ENCODE measurements at places on chromosomes 5 and 9. TPM values are rescaled to one million over a fixed set of nuclear protein-coding genes. Genes with fewer than 3 reads are reported as not detected.

DNA sequence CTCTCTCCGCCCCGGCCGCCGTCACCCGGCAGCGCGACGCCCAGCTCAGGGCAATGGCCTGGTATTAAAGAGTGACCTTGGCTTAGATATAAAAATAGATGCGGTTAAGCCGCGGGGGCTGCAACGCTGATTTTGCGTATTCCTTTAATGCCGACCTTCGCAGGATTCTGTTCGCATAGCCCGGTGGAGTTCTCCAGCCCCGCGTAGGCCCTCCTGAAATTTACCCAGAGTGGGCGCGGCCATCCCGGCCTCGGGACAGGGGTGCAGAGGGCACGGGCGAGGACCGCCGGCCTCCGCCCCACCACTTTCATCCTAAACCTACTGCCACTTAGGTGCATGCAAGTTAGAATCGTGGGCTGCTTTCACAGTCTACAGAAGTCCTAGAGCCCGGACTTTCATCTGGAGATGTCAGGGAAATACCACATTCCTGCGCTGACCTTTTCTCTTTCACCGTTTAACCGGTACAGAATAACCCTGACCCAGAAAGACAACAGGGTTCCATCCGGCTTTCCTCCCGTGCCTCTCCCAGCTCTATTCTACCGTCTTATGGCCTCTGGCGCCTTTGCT lies 492 bp upstream of the FAM169A start:
- no peaks in the 10 kb centered on the region for H3K4me1 ChIP-seq
- H3K4me3 ChIP-seq, result peak overlapping the region; percentile 40
- no peaks in the 10 kb centered on the region for H3K27me3 ChIP-seq
- no peaks in the 10 kb centered on the region for H3K36me3 ChIP-seq

DNA sequence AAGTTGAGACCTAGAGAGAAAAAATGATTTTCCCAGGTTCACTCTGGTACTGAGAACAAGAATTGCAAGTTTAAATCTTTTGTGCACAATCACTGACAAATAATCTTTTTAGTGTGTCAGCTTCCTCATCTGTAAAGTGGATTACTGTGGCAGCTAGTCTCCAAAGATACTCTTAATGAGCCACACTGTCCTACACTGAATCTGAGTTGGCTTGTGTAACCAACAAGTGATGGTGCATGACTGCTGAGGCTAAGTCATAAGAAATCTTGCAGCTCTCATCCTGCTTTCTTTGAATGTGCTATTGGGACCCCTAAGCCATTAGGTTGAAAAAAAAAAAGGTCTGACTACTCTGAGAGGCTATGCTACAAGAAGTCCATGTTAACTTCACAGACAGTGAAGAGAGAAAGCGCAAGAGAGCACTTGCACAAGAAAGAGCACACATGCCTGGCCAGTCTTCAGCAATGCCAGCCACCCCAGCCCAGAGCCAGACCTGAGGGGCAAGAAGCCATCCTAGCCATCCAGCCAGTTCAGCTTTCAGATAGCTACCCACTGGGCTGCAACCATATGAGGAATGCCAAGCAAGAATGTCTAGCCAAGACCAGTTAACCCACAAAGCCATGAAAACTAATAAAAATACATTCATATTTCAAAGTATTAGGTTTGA lies 419.4 kb downstream of the RAB3C start:
- no peaks in the 10 kb centered on the region for H3K36me3 ChIP-seq
- H3K27ac ChIP-seq, result no peak overlapping the region
- no peak for DNase-seq
- H3K27me3 ChIP-seq, result no peaks in the 10 kb centered on the region
- H3K4me1 ChIP-seq, result no peaks in the 10 kb centered on the region
- H3K4me3 ChIP-seq, result no peak overlapping the region

The TERT gene
- not detected for total RNA-seq

- peaks cover 20% of the 10 kb centered on the region for H3K36me3 ChIP-seq
- H3K27me3 ChIP-seq, result no peaks in the 10 kb centered on the region
- H3K4me1 ChIP-seq, result no peaks in the 10 kb centered on the region
- no peak overlapping the region for H3K4me3 ChIP-seq
- peak overlapping the region; percentile 27 for H3K27ac ChIP-seq
Measured at GRCh38 chr5:177094224-177095087, 7.7 kb downstream of the FGFR4 start.

DNA sequence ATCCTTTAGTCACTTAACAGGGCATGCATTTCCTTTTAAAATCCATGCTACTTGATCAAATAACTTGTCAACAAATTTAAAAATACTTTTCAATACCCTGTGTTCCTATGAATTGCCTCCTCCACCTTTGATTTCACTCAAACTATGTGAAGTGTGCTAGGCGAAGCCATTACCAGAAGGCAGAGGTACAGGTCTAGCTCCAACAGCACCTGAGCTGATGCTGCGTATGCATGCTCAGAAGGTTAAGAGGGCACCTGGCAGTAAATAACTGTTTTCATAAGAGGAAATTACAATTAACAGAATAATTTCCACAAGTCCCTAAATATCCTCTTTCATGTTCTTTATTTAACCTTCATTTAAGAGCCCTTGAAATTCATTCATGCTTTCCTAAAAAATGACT lies 251.8 kb downstream of the EFNA5 start:
- H3K27ac ChIP-seq, result no peak overlapping the region
- no peaks in the 10 kb centered on the region for H3K4me1 ChIP-seq
- H3K4me3 ChIP-seq, result no peak overlapping the region
- DNase-seq, result no peak
- H3K36me3 ChIP-seq, result no peaks in the 10 kb centered on the region

- H3K36me3 ChIP-seq, result no peaks in the 10 kb centered on the region
- no peak for DNase-seq
- no peaks in the 10 kb centered on the region for H3K27me3 ChIP-seq
- no peak overlapping the region for H3K4me3 ChIP-seq
- no peaks in the 10 kb centered on the region for H3K4me1 ChIP-seq
Measured at GRCh38 chr9:116144555-116144954, 9.0 kb upstream of the PAPPA start.

The PIP5K1B gene
- 6.3 TPM for total RNA-seq

The FRMD3 gene
- total RNA-seq, result 1.8 TPM

The CAMK2A gene
- 0.03 TPM for total RNA-seq

- H3K27me3 ChIP-seq, result no peaks in the 10 kb centered on the region
- DNase-seq, result no peak
- no peaks in the 10 kb centered on the region for H3K36me3 ChIP-seq
- no peaks in the 10 kb centered on the region for H3K4me1 ChIP-seq
Measured at GRCh38 chr9:6680797-6681146, 35.2 kb upstream of the GLDC start.

DNA sequence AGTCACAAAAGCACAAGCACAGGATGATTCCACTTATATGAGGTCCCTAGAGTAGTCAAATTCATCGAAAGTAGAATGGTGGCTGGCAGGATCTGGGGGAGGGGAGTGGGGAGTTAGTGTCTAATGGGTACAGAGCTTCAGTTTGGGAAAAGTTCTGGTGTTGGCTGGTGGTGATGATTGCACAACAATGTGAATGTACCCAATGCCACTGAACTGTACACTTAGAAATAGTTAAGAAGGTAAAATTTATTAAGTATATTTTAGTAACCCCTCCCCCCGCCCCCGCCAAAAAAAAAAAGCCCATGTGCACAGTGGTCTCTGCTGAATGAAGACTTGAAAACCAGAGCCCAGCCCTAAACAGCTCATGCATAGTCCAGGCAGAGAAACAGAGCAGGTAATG lies 24.8 kb upstream of the GTF3C5 start:
- H3K27me3 ChIP-seq, result no peaks in the 10 kb centered on the region
- H3K27ac ChIP-seq, result no peak overlapping the region
- no peaks in the 10 kb centered on the region for H3K4me1 ChIP-seq
- DNase-seq, result no peak

- DNase-seq, result no peak
- H3K4me3 ChIP-seq, result no peak overlapping the region
- H3K27me3 ChIP-seq, result no peaks in the 10 kb centered on the region
- H3K27ac ChIP-seq, result peak overlapping the region; percentile 97
- no peaks in the 10 kb centered on the region for H3K36me3 ChIP-seq
Measured at GRCh38 chr9:128094950-128095544, 27.0 kb downstream of the SLC25A25 start.

GRCh38 chr5:103362211-103362610 lies 103.6 kb downstream of the MACIR start:
- H3K27ac ChIP-seq, result no peak overlapping the region
- no peaks in the 10 kb centered on the region for H3K36me3 ChIP-seq
- no peaks in the 10 kb centered on the region for H3K27me3 ChIP-seq
- no peaks in the 10 kb centered on the region for H3K4me1 ChIP-seq

The SPARC gene
- 64.4 TPM for total RNA-seq

DNA sequence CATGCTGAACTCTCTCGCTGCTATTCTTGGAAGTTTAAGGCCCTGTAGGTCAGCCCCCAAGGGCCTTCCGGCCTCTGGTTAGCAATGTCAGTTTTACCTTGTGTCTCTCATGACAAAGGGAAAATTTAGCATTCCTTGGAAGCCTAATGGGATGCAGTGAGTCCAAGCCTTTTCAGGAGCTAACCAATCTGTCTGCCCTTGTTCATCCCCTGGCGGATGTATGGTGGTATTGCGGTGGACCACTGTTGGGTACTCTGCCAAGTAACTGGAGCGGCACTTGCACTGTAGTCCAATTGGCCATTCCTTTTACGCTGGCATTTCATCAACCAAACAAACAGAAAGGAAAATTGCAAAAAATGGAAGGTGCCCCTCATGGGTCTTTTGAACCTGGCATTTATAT lies 318.4 kb upstream of the NMUR2 start:
- H3K36me3 ChIP-seq, result no peaks in the 10 kb centered on the region
- H3K27ac ChIP-seq, result no peak overlapping the region
- H3K27me3 ChIP-seq, result no peaks in the 10 kb centered on the region
- no peak overlapping the region for H3K4me3 ChIP-seq

The ANKRD31 gene
- 0.28 TPM for total RNA-seq

The DAB2 gene
- total RNA-seq, result 34.8 TPM

- no peak overlapping the region for H3K27ac ChIP-seq
- H3K27me3 ChIP-seq, result no peaks in the 10 kb centered on the region
- H3K36me3 ChIP-seq, result no peaks in the 10 kb centered on the region
- no peak for DNase-seq
Measured at GRCh38 chr5:30991462-30991861, 202.0 kb upstream of the CDH6 start.

DNA sequence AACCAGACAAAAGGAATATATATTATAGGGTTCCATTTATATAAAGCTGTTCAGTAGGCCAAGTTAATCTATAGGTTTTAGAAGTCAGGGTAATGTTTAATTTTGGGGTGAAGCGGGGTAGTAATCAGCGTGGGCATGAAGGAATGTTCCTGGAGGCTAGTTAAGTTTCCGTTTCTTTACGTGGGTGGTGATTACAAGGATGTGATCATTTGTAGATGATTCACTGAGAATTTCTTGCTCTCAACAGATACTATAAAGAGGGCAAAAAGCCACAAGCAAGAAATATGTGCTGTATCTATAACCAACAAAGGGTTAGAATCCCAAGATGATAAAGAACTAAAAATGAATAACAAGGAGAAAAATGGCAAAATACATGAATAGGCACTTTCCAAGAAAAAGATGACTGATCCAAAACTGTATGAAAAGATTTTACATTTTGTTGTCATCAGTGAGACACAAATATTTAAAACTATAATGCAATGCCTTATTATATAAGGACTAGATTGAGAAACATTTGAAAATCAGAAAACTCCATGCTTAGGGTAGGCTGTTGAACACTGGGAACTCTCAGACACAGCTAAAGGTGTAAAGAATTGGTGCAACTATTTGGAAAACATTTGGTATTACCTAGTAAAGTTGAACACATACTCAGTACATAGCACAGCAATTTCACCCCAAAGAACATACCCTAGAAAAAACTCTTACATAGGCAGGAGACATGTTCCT lies 224.3 kb upstream of the S1PR3 start:
- no peak for DNase-seq
- no peaks in the 10 kb centered on the region for H3K4me1 ChIP-seq
- no peaks in the 10 kb centered on the region for H3K27me3 ChIP-seq
- H3K36me3 ChIP-seq, result no peaks in the 10 kb centered on the region
- no peak overlapping the region for H3K27ac ChIP-seq

The WDR38 gene
- not detected for total RNA-seq

DNA sequence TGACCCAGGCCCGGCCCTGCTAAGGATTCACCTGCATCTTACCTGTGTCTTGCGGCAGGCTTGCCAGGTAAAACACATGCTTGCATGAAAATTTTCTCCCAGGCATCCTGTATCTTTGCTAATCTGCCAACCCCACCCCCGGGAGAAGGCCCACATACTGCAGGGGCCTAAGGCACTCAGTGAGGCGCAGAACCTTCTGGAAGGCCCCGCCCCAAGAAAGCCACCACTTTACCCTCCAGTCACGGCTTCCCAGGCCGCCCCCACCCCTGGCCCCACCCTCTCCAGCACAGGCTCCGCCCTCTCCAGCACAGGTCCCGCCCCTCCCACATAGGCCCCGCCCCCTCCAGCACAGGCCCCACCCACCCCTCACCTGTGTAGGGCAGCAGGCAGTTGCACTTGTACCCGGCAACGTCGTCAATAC lies 29.8 kb upstream of the SEC16A start:
- no peaks in the 10 kb centered on the region for H3K4me1 ChIP-seq
- H3K4me3 ChIP-seq, result no peak overlapping the region
- H3K27ac ChIP-seq, result no peak overlapping the region

- no peaks in the 10 kb centered on the region for H3K27me3 ChIP-seq
- no peaks in the 10 kb centered on the region for H3K4me1 ChIP-seq
- DNase-seq, result no peak
- H3K4me3 ChIP-seq, result no peak overlapping the region
- no peak overlapping the region for H3K27ac ChIP-seq
- H3K36me3 ChIP-seq, result no peaks in the 10 kb centered on the region
Measured at GRCh38 chr5:92179651-92180050, 796.5 kb upstream of the ARRDC3 start.

GRCh38 chr5:14342306-14342705 lies 199.2 kb downstream of the TRIO start:
- no peak for DNase-seq
- peak overlapping the region; percentile 2 for H3K27ac ChIP-seq
- peaks cover 27% of the 10 kb centered on the region for H3K4me1 ChIP-seq
- peaks cover 4% of the 10 kb centered on the region for H3K36me3 ChIP-seq

GRCh38 chr5:113969901-113970300 lies 392.0 kb upstream of the KCNN2 start:
- H3K27me3 ChIP-seq, result no peaks in the 10 kb centered on the region
- no peaks in the 10 kb centered on the region for H3K4me1 ChIP-seq
- no peak overlapping the region for H3K27ac ChIP-seq

DNA sequence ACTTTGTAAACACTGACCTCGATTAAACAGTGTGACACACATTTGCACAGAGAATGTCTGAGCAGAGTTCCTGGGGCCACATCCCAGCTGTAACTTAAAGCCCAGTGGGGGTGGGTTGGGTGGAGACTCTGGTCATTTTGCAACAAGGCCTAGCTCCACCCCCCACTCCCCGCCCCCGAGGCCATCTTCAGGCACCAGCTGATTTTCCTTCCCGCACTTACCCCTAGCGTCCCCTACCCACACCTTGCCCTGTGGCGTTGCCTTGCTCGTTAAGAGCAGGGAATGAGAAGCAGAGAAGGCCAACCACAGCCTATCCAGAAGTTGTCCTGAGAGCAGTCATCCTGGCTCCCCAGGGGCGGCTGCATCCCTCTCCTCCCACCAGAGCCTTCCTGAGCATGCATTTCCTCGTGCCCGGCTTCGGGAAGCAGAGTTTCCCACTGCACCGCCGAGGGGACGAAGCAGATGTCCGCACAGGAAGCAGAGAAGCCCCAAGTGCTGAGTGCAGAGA lies 101.7 kb upstream of the SARDH start:
- DNase-seq, result no peak
- no peaks in the 10 kb centered on the region for H3K27me3 ChIP-seq
- no peaks in the 10 kb centered on the region for H3K4me1 ChIP-seq
- no peak overlapping the region for H3K27ac ChIP-seq
- no peak overlapping the region for H3K4me3 ChIP-seq
